ENCODE measurements at places on chromosomes 13 and 19.
A peak's percentile ranks its signal among the peaks of the same experiment; 100 is the strongest.

- DNase-seq = no peak
Measured at GRCh38 chr13:75271846-75272245, 210.1 kb downstream of the TBC1D4 start.

- no peak for DNase-seq
Measured at GRCh38 chr19:610801-611480, 21.3 kb downstream of the HCN2 start.

DNA sequence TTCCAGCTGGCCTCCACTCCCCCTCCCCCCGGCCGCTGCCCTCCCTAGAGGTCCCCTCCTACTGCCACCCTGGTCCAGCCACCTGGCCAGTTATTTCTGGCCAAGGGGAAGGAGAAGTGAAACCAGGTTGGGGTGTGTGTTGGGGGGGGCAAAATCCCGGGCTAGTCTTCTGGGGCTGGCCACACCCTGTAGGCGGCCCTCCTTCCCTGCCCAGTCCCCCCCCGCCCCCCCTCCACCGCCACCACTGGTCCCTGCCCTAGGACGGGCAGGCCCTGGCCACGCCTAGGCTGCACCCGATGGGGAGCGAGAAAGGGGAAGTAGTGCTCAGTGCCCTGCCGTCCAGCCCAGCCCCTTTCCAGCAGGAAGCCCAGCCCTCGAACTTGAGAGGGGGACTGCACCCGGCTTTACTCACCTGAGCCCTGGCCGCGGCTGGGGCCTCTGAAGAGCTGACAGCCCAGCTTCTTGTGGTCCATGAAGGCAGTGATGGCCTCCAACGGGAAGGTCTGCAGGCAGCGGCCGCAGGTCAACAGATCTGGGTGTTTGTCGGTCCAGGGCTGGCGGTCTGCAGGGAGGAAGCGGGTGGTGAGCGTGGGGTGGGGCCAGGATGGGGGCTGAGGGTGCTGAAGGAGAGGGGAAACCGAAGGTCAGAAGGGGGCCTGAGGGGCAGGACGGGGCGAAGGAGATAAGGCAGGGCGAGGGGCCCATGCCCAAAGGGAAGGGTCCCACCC lies 813 bp downstream of the ZNF296 start:
- DNase-seq = peak; percentile 47

DNA sequence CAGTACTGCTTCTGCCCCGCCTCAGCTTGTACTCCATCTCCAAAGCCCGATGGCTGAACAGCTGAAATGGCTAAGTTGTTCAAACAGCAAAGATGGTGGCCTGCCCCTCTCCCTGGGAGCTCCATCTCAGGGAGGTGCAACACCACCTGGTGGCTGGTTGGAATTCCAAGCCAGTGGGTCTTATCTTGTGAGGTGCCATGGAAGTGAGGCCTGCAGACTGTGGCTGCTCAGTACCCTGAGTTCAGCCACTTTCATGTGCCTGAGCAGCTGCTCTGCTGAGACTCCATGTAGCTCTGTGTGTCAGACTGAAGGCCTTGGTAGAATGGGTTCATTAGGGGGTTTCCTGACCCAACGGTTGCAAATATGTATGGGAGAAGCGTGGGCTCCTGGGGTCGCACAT lies 67.3 kb upstream of the SPRY2 start:
- DNase-seq = no peak

- no peak for DNase-seq
Measured at GRCh38 chr13:52945348-52945747, 83.3 kb upstream of the OLFM4 start.

DNA sequence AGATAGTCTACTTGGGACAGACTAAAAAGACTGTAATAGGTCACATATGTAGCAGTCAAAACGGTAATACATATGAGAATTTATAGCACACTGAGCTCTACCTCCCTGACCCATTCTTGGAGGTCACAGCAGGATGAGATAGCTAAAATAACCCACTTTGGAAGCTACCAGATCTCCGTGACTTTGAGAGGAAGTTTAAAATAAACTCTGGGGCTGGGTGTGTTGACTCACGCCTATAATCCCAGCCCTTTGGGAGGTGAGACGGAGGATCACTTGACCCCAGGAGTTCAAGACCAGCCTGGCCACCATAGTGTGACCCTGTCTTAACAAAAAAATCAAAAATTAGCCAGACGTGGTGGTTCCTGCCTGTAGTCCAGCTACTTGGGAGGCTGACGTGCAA lies 45.3 kb downstream of the DHRS12 start:
- no peak for DNase-seq

DNA sequence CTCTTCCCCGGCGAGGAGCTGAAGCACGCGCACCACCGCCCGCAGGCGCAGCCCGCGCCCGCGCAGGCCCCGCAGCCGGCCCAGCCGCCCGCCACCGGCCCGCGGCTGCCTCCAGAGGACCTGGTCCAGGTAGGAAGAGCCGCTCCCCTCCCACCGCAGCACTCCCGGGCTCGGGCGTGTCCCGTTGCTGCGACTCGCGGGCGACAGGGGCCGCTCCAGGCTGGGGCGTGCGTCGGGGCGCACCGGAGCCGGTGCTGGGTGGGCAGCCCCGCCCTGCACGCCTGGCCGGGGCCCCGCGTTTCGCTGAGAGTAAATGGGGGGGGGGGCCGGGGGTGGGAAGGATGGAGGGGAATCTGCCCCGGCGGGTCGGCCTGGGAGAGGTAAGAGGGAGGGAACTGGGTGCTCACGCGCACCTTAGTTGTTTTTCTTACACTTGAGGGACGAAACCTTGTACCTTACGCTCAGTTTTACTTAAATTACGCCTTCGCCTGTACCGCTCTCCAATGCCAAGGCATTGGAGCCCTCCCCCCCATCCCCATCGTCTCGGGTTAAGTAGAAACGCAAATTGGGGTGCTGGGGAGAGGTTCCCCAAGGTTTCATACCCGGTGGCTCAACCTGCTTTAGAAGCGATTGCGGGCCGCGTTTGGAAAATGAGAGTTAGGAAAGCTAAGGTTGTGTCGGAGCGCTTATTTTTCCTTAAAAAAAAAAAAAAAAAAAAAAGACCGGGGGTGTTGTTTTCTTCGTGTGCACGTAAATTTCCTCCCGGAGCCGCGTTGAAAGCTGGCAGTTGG lies 850 bp downstream of the KLF5 start:
- no peak for DNase-seq

- DNase-seq = no peak
Measured at GRCh38 chr13:101308247-101309013, 107.9 kb downstream of the NALCN start.

DNA sequence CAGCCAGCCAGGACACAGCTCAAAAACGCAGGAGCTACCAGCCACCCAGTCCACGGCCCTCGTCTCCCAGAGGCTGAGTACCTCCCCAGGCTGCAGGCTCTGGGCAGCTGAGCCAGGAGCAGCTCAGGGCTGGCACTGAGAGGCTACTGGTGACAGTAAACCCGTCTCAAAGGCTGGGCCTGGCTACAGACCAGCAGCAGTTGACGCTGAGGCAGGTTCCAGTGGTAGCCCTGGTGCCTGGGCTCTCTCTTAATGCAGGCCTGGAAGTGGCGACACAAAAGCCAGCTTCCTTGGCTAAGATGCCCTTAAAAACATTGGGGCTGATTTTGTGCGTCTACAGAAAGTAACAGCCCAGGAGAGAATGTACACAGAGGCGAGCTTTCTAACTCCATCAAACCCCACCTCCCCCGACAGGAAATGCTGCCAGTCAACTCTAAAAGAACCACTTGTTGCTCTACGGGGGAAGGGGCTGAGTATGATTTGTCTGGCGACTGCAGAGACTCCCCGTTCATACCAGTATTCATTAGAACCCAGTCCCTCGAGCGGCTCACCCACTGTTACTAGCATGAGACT lies 126.3 kb downstream of the STK24 start:
- peak; percentile 22 for DNase-seq
